ENCODE measurements at places on chromosomes 12 and 14.

GRCh38 chr12:118357257-118358007, 15.3 kb downstream of the TAOK3 start:
- DNase-seq, result no peak

- DNase-seq, result no peak
These were observed 3.0 kb upstream of the DHRS4 start for GRCh38 chr14:23950411-23951135.

DNA sequence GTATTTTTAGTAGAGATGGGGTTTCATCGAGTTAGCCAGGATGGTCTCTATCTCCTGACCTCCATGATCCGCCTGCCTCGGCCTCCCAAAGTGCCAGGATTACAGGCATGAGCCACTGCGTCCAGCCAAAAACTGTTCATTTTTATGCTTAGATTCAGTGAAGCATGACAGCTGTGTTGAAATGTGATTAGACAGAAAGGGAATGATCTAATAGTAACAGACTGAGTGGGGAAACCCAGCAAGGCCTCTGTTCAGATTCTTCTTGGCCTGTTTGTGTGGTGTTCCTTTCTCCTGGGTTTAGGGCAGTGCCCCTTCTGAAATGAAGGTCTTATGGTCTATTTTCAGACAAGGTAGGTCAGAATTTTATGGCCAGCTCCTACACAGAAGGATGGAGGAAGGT, 11.8 kb upstream of the ABCD4 start:
- DNase-seq, result no peak

DNA sequence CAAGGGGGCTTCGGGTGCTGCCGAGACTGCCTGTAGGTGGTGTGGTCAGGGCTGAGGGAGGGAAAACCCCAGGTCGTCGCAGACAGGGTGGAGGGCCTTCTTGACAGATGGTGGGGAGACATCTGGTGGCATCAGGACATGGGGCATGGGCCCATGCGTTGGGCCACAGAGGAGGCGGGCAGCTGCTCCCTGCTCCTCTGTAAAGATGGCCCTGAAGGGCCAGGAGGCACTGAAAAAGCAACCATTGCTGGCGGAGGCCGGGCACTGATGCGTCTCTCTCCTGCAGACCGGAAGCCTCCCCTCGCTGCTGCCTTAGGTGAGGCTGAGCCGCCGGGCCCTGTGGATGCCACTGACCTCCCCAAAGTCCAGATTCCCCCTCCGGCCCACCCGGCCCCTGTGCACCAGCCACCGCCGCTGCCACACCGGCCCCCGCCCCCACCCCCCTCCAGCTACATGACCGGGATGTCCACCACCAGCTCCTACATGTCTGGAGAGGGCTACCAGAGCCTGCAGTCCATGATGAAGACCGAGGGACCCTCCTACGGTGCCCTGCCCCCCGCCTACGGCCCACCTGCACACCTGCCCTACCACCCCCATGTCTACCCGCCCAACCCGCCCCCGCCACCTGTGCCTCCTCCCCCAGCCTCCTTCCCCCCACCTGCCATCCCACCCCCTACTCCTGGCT, 28.8 kb downstream of the CCNK start:
- DNase-seq, result no peak

GRCh38 chr14:73386342-73386741, 72.0 kb downstream of the NUMB start:
- DNase-seq, result no peak

- DNase-seq, result no peak
These were observed 131.9 kb upstream of the CPM start for GRCh38 chr12:69064734-69065443.

DNA sequence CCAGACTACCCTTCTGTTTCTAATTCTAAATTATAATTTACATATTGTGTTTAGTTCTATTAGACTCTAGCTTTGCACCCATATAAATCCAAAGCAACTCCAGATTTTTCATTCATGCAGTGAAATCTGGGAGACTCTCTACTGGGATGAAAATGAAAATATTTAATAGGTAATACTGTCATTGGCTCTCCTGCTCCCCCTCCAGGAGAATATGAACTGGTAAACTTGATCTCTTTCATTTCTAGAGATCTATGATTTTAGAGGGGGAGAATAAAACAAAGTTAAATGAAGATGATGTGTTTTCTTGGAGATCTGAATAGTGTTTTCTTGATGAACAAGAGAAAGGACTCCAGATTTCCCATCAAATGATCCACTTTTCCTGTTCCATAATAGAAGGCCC, 104.3 kb upstream of the TMCC3 start:
- DNase-seq, result no peak

DNA sequence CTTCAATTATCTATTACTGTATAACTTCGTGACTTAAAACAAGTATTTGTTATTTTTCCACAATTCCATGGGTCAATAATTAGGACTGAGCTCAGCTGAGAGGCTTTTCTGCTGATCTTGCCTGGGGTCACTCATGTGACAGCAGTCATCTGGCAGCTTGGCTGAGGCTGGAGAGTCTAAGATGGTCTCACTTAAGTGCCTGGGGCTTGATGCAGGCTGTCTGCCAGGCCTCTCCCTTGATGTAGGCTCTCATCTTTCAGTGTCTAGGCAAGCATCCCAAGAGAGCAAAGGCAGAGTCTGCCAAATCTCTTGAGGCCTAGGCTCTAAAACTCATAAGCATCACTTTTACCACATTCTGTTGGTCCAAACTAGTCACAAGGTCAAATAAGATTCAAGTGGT, 93.2 kb downstream of the NKX2-1 start:
- DNase-seq, result no peak

GRCh38 chr14:58607952-58608317, 29.8 kb upstream of the DACT1 start:
- DNase-seq, result no peak

- no peak for DNase-seq
These were observed 980 bp upstream of the RNASE8 start for GRCh38 chr14:21056520-21057163.

DNA sequence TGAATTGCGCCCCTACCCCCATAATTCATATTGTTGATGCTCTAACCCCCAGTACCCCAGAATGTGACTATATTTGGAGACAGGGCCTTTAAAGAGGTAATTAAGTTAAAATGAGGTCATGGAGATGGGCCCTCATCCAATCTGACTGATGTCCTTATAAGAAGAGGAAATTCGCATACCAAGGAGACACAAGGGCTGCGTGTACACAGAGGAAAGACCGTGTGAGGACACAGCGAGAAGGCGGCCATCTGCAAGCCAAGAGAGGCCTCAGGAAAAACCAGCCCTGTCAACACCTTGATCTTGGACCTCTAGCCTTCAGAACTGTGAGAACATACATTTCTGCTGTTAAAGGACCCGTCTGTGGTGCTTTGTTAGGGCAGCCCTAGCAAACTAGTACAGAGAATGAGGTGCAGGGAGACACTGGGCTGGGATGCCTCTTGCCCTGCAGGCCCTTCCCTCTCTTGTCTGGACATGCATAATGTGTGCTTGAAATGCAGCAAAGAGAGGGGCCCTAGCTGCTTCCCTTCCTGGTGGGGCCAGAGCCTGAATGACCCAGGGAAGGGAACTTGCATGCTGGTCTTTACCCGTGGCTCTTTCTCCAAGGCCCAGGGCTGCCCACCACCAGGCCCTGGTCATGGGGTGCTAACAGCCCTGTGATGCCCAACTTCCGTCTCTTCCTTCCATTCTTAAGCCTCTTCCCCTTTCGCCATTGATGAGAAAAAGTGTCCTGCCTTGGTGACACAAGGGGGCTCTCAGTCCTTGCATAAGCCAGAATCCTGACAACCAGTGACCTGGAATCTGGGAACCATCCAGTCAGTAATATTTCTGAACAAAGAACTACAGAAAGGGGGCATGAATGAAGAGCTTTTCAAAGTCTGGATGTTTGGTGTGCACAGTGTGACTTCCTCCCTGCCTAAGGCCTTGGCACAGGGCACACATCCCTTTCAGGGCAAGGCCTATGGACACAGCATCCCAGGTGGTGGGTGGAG, 50.0 kb upstream of the GPATCH2L start:
- no peak for DNase-seq

DNA sequence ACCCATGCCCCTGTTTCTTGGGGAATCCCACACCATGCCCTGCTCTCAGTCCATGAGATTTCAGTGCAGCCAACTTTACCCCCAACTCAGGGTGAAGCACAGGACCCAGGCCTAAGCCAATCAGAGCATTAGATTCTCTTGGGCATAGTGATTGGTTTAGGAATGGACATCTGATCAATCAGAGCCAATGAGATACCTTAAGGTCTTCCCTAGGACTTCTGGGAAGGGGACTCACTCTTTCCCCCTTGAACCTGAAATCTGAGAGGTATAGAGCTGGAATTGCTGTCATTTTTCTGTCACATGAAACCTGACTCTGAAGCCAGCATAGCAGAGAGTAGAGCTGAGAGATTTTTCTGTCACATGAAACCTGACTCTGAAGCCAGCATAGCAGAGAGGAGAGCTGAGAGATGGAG, 127.1 kb downstream of the ZFP36L1 start:
- DNase-seq, result no peak

DNA sequence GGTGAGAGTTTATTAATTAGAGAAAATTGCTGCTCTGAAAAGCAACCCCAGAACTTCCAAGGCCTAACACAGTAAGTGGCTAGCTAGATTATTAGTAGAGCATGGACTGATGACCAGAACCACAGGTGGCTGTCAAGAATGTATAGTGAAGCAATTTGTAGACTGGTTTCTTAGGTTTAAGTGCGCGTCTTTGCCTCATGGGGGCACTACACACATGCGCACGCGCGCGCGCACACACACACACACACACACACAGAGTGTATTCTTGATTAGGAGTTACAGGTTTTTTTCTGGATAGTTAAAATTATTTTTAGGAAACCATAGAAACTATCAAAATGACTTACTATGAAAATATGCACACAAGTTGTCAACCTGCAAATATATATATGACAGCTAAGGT, 66.5 kb downstream of the BHLHE41 start:
- no peak for DNase-seq

DNA sequence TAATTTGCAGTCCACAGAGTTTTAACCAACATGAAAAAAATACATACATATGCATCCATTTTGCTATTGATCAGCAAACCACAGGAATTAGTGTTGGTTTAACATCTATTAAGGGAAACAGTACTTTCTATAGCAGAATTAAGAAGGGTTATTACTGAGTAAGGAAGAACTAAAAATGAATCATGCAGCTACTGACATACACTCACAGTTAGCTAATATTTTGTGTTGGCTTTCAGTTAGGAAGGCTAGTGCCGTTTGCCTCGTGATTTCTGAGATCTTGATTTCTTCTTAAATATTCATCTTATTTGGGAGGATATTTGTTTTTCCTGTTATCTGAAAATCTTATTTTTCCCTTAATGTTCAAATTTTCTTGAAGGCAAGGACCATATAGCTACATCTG, 423.4 kb downstream of the NOVA1 start:
- DNase-seq, result no peak

DNA sequence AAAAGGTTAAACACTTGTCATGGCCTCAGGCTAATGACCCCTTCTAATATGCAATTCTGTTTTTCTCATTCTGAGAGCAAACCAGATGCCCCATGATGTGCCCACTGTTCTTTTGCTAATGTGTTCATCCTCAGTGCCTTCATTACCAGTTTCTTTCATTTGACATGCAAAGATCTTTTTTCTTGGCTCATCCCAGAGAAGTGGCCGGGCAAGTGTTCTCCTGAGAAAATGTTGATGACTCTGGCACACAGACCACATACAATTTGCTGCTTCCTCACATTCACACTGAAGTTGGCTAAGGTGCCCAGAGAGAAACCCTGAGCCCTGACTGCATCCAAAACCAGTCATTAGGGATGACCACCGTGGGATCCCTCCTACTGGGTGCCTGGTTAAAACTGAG, 833.3 kb downstream of the DIO2 start:
- DNase-seq, result no peak

DNA sequence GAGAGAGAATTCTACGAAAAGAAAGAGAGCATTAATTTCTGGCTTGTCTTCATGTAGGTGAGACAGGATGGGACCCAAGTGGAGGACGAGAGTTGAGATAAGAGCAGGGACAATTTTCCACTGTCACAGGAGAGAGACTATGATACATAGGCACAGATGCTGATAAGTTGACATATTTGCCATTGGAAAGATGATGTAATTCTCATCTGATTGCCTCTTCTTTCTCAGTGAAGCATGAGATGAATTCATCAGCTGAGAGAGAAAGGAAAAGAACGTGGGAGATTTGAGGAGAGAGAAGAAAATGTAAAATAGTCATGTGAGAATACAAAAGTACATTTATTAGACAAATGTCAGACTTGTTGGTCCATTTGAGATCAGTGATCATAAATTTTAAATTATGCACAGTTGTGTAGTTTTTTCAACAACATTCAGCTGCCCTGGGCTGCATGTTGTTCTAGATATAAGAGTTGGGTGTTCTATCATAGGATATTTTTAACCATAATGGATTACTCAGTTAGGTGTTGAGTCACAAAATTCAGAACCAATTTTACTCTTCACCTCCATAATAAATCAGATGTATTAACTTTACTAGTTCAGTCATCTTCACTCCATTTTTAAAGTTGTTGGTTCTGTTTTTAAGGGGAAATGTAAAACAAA, 222.9 kb downstream of the DPY19L2 start:
- DNase-seq, result no peak

DNA sequence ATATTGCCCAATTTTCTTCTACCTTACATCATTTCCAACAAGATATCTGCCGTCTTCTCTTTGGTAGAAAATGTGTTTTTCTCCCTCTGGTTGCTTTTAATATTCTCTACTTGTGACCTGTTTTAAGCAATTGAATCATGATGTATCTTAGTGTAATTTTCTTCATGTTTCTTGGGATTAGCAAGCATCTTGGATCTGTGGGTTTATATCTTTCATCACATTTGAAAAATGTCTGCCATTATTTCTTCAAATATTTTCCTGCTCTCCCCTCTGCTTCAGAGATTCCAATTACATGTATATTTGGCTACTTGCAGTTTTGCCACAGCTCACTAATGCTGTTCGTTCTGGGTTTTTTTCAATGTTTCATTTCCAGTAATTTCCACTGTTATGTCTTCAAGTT, 30.1 kb downstream of the CKAP4 start:
- DNase-seq, result no peak

DNA sequence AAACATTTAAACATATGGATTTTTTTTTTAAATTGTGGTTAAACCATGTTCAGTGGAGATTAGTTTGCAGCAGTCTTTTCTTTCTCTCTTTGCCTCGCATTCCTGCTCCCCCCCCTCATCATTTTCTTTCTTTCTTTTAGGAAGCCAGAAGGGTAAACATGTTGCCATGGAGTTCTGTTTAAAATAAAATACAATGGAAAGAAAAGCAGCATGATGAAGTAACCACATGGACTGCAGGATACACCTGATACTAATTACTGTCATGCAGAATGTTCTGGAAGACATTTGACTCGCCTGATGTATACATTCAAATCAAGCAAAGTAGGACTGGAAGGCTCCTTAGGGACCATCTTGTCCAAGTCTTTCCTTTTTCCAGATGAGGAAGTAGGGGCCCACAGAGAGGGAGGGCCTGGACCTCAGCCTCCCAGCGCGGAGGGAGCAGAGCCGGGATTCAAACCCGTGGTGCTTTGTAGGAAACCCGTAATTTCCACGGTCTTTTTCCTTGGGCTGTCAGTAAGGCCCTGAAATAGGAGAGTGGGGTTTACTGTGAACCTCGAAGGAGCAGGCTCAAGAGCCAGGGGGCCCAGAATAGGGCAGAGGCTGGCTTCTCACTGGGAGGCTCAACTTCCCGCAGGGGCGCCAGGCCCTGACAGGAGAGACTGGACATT, 2.4 kb upstream of the MEG3 start:
- no peak for DNase-seq

- no peak for DNase-seq
These were observed 191.9 kb downstream of the RAD51B start for GRCh38 chr14:68011406-68012028.

- no peak for DNase-seq
These were observed 50.3 kb downstream of the DAO start for GRCh38 chr12:108930155-108930554.
